ENCODE measurements at places on chromosomes 16 and 17. TPM values are rescaled to one million over a fixed set of nuclear protein-coding genes. Genes with fewer than 3 reads are reported as not detected.

Gene RAC3
- total RNA-seq, result 16.9 TPM

Gene P3H4
- total RNA-seq, result 59.4 TPM

Gene VAC14
- 22.3 TPM for total RNA-seq

Gene BCAR1
- total RNA-seq, result 122 TPM

Gene CSH1
- total RNA-seq, result not detected

Gene IRX5
- 0.99 TPM for total RNA-seq

Gene MRPL12
- total RNA-seq, result 17.1 TPM

Gene SRL
- total RNA-seq, result 0.11 TPM

Gene MYOCD
- total RNA-seq, result not detected

Gene RAB26
- total RNA-seq, result 0.46 TPM

Gene ACSM2B
- not detected for total RNA-seq

Gene ZFHX3
- total RNA-seq, result 4.3 TPM

Gene HIC1
- 34.6 TPM for total RNA-seq

Gene TBC1D26
- not detected for total RNA-seq

Gene MT4
- total RNA-seq, result not detected

Gene CA4
- 0.20 TPM for total RNA-seq

Gene XYLT1
- 0.14 TPM for total RNA-seq

Gene NOD2
- total RNA-seq, result 1.2 TPM

Gene GJD3
- 0.35 TPM for total RNA-seq

Gene EFNB3
- 0.07 TPM for total RNA-seq

Gene KREMEN2
- total RNA-seq, result not detected

Gene EXOC3L1
- total RNA-seq, result 2.2 TPM

Gene APOBR
- not detected for total RNA-seq

Gene HES7
- total RNA-seq, result 0.40 TPM

Gene PLA2G10
- total RNA-seq, result not detected

Gene C17orf78
- not detected for total RNA-seq

Gene CEP295NL
- total RNA-seq, result 0.73 TPM

Gene SLFN13
- total RNA-seq, result 6.9 TPM

Gene VWA3A
- total RNA-seq, result not detected

Gene BRICD5
- 6.5 TPM for total RNA-seq

Gene CEMP1
- not detected for total RNA-seq

Gene CD79B
- 1.5 TPM for total RNA-seq

Gene CDH16
- total RNA-seq, result not detected

Gene ARHGDIG
- 12.3 TPM for total RNA-seq

Gene PHOSPHO1
- 0.07 TPM for total RNA-seq

Gene SBK1
- total RNA-seq, result 0.04 TPM

Gene SCARF1
- 117 TPM for total RNA-seq

Gene LDHD
- total RNA-seq, result 1.6 TPM

Gene KRT31
- total RNA-seq, result not detected

Gene ZNF624
- total RNA-seq, result 3.9 TPM

Gene DOC2B
- 0.07 TPM for total RNA-seq

Gene TGFB1I1
- total RNA-seq, result 56.6 TPM

Gene PITPNM3
- total RNA-seq, result 0.74 TPM

Gene TRAPPC1
- 62.4 TPM for total RNA-seq

Gene DLG4
- 11.3 TPM for total RNA-seq

Gene NACA2
- total RNA-seq, result not detected

Gene TBX6
- total RNA-seq, result 0.18 TPM

All from pulmonary artery endothelial cell (primary cell).